Fibroblast of gingiva (primary cell): ENCODE measurements at places on chromosomes 4 and X.

GRCh38 chrX:74420196-74421035 lies 877 bp upstream of the SLC16A2 start:
- DNase-seq: peak; percentile 81

GRCh38 chr4:54169176-54169575 lies 59.9 kb upstream of the PDGFRA start:
- no peak for DNase-seq

GRCh38 chr4:137238456-137239162 lies 293.7 kb downstream of the PCDH18 start:
- DNase-seq: no peak

GRCh38 chr4:1010395-1011021 lies 918 bp upstream of the FGFRL1 start:
- peak; percentile 91 for DNase-seq

DNA sequence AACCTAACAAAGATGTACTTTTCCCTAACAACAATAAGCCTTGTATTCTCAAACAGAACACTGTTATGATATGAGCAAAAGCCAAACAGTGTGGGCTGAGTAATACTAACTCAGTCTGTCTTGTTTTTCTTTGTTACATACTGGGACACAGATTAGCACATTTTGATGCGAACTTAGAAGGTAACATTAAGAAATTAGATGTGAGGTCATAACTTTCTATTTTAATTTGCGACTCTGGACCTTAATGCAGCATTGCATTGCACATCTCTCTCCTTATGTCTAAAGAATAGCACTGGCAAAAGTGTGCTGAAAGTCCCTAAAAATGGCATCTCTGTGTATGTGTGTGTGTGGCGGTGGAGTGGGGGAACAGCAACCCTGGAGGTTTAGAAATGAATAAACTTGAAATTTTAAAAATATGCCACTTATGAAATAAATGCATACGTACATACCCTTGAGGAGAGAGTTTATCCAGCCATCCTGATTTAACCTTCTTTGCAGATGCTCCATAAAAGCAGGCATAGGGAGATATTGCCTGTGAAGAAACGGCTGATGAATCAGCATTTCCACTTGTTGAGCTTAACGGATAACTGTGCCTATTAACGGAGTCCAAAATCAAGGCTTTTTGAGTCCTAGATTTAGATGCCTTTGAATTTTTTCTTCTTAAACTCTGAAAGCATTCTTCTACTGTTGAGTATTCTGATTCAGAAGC lies 34.2 kb downstream of the ARAP2 start:
- no peak for DNase-seq

DNA sequence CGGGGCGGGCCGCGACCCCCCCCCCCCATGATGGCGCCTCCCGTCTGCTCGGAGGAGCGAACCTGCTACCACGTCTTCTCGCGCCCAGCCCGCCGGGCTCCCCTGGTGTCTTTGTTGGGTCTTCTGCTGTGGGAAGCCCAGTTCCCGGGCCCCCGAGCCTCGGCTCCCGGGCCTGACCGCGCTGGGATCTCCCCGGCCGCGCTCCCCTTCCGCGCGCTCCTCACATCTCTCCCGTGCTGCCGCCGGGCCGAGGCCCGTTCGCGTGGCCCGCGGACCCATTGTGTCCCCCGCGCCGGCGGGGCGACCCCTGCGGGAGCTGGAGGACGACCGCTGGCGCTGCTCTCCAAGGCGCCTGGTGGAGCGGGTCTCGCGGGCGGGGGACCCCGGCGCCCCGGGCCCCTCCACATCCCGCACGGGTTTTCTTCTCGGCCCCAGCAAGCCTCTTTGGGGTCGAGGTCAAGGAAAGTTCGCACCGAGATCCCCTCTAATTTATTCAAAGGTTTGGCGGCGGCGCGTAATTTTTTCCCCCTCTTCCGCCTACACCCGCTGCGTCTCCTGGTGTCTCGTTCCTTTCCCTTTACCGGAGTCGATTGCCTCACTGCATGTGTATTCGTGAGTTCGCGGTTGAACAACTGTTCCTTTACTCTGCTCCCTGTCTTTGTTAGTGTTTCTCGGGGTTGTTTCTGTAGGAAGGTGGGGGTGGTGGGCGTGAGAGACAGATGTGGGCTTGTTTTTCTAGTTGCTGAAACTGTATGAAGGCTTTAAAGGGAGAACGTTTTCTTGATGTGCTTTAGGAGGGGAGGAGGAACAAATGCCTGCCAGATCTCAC lies 770 bp downstream of the SMAD1 start:
- DNase-seq: peak; percentile 61

DNA sequence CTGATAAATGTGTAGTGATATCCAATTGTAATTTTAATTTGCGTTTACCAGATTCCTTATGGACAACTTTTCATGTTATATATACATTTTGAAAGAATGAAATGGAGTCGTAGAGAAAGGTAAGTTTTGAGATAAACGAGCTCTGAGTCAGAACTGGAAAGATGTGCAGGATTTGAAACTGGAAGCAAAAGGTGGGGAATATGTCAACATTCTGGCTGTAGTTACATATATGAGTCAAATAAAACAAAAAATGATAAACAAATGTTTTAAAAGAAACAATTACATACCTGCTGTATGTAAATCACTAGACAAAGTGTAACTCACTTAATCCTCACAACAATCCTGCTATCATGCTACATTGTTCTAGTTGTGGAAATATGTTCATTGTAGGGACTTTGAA lies 84.0 kb downstream of the LPAR4 start:
- no peak for DNase-seq

- DNase-seq: no peak
These were observed 305.8 kb upstream of the ANXA10 start for GRCh38 chr4:167786504-167786903.

- DNase-seq: peak; percentile 80
These were observed 271.0 kb upstream of the ARSJ start for GRCh38 chr4:114250439-114250891.

- no peak for DNase-seq
These were observed 135.2 kb downstream of the PDE5A start for GRCh38 chr4:119493419-119493818.

- no peak for DNase-seq
These were observed 146.1 kb downstream of the NEXMIF start for GRCh38 chrX:74779175-74779574.

DNA sequence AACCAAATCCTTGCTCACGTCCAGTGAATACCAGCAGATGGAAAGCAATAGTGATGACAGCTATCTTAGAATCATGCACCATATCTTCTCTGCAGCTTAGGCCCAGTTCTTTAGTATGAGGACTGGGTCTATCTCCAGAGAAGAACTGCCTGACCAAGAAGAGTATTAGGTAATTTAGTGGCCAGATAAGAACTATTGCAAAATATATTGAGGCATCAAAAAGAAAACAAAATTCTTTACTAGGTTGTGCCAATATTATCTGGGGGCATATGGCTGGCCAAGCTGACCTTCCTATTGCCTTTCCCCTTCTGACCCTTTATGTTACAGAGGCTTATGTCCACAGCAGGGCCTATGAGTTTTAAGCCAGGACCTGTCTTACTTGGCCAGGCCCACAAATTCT lies 91.2 kb downstream of the RLIM start:
- no peak for DNase-seq
